Left colon (tissue), 2 donors: ENCODE measurements at places on chromosomes 6 and 20. TPM values are rescaled to one million over a fixed set of nuclear protein-coding genes. Genes with fewer than 3 reads are reported as not detected.

DNA sequence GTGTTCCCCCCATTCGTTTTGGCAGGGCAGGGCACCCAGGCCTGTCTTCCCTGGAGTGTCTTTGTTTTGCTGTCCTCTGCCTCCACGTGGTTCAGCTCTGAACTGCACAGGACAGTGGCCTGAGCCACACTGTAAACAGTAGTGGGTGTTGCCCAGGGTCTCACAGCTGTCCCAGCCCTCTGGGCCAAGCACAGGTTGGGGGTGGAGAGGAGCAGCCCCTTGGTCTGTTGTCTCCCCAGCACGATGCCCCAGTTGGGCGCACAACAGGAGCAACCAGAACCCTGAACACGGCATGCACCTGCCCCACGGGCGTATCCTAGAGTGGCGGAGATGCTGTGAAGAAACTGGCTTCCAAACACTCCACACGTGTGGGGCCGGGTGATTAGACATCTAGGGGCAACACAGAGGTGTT, 14.4 kb downstream of the CCDC167 start:
- no peak for DNase-seq

GRCh38 chr20:3818155-3819151, 1.9 kb upstream of the AP5S1 start:
- DNase-seq: peak; percentile 83

GRCh38 chr6:167403427-167403826, 78.5 kb downstream of the TTLL2 start:
- DNase-seq: no peak

DNA sequence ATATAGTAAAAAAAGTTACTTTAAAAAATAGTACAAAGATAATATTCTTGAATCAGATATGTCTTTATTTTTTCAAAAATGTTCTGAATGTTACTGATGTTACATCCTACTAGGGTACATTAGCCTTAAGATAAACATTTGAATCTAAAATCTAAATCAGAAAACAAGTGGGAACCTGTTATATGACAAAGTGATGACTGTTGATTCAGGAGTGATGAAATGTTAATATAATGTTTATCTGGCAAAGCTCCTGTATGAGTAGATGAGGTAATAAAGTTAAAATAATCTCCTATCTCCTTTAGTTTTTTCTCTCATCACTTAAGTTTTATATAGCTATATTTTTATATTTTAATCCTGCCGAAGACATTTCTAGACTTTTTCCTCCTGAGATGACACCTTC, 4.2 kb downstream of the DOP1A start:
- no peak for DNase-seq

DNA sequence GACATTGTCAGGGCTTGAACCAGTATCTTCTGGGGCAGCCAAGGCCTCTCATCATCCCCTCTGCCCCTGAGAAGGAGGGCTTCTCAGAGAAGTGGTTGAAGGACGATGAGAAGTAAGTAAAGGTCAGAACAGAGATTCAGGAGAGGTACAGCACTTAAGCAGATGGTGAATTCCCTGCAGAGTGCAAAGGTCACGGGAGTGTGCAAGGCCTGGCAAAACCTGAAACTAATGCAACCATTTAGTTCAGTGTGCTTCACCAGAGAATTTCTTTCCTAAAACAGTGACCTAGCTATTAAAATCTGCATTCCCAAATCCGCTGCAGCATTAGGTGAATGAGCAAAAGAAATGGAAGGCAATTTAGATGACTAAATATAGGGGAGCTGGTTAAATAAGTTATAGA, 58.4 kb downstream of the TRERF1 start:
- peak; percentile 27 for DNase-seq

DNA sequence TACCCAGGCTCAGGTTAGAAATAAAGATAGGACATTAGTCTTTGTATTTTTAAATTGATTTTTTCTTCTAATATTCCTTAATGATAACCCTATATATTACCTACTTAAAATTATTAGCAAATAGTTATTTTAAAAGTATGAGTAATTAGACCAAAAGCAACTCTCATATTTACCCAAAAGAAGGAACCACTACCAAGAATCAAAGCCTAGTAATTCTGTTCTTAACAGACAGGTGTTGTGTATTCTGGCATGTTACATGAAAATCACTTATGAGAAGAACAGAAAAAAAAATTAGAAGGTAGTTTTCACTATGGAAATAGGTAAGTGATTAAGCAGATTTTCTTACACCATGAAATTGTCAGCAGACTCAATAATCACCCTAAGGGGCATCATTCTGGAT, 105.1 kb downstream of the ATG5 start:
- no peak for DNase-seq

The MCCD1 gene
- total RNA-seq: not detected

The CD83 gene
- 1.3 TPM for total RNA-seq

GRCh38 chr6:98894810-98895209, 52.9 kb downstream of the FBXL4 start:
- no peak for DNase-seq

DNA sequence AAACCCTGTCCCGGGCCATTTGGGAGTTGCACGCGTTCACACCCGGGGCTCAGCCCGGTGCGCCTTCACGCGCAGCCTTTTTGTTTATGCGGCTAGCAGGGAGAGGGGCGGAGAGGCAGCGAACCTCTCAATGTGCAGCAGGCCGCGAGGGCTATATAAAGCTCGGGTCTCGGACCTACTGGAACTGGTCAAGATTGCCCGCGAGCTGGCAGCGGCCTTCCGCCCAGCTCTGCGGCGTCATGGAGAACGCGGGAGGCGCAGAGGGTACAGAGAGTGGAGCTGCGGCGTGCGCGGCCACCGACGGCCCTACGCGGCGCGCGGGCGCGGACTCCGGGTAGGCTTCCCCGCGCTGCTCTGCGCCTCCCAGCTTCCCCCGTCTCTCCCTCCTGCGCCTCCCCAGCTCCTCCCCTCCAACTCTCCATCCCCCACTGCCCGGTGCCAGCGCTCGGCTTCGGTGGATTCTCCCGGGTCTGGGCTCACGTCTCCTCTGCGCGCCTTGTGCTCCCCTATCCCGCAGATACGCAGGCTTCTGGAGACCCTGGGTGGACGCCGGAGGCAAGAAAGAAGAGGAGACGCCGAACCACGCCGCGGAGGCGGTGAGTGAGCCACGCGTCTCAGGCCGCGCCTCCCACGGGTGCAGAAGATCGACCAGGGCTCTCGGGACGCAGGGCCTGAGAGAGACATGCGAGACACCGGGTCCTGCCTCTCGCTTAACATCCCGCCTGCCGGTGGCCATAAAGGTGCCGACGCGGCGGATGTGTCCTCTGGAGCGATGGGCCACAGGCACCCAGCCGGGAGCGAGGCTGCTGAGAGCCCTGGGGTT, at the start of gene RIPPLY2:
TSS of gene RIPPLY2 (plus strand) at position 183 of the 823 bp plus-strand sequence. CDS start at position 240, 57 bp downstream.
- DNase-seq: peak; percentile 8

DNA sequence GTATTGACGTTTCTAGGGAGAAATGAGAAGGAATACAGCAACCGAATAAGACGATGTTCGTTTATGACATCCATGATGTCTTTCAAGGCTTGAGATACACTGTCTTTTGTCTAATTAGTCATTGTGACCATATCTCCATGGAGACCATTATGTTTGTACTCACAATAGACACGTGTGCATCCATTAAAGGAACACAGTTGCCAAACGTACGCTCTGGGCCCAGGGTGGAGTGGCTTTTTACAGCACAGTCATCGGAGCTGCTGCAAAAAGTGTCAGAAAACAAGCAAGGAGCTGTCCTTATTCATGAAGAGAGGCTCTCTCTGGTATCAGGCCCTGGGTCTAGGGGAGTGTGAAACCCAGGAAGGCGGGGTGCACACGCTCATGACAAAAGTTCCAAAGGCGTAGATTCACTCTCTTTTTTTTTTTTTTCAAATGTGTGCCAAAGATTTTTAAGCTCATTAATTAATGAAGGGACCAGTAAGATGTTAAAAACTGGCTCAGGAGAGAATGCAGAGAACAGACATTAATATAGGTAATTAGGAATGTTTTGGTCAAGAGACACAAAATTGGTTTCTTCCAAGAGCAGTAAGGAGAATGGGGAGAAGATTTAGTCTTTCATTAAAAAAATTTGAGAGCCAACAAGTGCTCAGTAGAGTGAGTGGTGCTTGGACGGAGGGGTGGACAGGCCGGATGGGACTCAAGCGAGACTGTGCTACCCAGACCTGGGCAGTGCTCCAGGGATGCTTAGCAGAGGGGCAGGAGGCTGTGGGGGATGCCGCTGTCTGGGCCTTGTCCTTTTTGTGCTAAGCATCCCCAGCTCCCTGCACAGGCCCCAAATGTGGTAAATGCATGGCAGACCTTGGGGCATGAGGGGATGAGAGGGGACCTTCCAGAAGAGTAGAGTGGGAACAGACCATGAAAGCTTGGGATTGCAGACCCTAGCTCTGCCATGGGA, 34.9 kb upstream of the GTSF1L start:
- no peak for DNase-seq

The HSPA1L gene
- 1.1 TPM for total RNA-seq

DNA sequence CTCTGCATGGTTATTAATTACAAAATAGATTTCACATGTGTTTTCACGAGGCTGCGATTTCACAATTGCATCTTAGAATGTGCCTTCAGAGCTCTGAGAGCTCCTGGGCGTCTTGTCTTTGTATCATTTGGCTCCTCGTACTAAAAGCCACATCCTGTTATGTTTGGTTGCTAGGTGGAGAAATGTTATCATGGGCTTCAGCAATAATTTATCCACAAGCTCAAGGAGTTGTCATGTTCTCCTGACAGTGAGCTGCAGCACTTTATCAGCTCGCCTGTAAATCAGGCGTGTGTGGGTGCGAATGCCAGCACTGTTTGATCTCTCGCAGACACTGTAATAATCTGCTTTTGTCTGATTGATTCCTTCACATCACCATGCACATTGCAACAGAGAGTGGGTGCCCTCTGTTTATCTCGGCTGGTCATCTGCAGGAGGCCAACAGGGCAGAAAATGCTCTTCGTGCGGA, 218.6 kb upstream of the ZFP64 start:
- DNase-seq: no peak

GRCh38 chr6:37433657-37434271, 743 bp downstream of the CMTR1 start:
- DNase-seq: no peak

The PLCB4 gene
- total RNA-seq: 45.3 TPM

DNA sequence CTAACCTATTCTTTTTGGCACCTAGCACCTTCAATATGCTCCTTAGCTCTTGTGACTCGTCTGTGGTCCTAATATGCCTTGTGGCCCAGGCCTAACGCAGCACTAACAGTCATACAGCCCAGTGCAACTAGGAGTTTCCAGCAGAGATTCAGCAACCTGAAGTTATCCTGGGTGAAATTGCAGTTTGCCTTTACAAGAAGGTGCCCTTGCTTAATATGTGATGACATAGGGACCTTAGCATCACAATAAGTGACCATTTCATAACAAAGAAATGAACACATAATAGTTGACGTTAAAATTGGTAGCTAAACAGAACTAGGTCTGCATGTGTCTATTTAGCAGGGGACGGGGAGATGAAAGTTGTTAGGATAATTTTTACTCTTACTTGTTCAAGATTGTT, 10.1 kb downstream of the FIG4 start:
- no peak for DNase-seq

DNA sequence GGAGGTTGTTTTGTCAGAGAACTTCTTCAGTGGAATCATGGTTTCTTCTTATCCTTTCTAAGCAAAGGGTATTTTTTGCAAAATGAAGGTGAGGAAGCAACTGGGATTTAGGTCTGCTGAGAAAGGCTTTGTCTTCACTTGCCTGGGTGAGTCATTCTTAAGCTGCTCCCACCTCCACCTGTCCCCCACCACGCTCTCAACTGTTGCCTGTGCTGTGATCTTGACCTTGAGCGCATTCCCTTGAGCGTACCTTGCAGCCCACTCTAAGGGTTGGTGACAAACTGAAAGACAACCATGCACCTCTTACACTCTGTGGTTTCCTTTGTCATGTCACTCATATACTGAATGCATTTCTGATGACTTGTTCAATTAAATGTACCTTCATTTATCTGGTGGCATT, 641.1 kb downstream of the RNF144B start:
- no peak for DNase-seq

DNA sequence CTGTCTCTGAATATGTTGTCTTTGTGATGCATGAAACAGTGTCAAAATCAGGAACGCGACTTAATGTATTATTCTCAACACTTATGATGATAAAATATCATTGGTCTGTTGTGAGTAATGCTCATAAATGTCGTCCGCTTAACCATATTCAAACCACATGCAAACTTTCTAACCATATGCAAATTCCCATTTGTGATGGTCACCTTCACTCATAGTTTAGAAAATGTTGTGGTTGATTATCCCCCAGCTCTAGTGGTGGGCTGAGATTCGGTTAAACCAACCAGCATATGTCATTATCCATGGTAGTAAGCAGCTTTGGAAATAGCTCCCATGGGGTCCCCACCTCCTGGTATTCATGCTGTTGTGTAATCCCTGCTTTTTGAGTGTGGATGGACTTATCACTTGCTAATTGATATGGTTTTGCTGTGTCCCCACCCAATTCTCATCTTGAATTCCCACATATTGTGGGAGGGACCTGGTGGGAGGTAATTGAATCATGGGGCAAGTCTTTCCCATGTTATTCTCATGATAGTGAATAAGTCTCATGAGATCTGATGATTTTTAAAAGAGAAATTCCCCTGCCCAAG, 360.0 kb upstream of the TSHZ2 start:
- no peak for DNase-seq

The TCP11 gene
- not detected for total RNA-seq

The LTB gene
- total RNA-seq: 0.70 TPM

- no peak for DNase-seq
Measured at GRCh38 chr6:89454300-89454699, 21.3 kb downstream of the ANKRD6 start.

The MYBL2 gene
- 11.7 TPM for total RNA-seq

GRCh38 chr6:38482466-38482865, 157.3 kb downstream of the BTBD9 start:
- DNase-seq: no peak

GRCh38 chr6:95417856-95418255, 159.5 kb upstream of the MANEA start:
- no peak for DNase-seq

- no peak for DNase-seq
Measured at GRCh38 chr6:141685416-141685815, 447.3 kb upstream of the GJE1 start.

DNA sequence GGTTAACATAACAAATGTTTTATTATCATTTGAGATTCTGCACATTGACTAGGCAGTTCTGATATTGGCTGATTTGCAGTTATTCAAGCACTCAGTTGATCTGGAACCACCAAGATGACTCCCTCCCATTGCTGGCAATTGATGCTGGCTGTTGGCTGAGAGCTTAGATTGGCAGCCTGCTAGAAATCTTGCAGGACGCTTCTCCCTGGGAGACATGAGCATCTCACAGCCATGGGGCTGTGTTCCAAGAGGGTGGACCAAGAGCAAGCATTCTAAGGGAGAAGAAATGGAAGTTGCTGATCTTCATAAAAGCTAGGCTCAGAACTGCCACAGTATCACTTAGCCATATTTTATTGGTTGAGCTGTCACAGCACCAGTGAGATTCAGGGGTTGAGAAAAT, 233.4 kb upstream of the ID4 start:
- DNase-seq: no peak

The CST7 gene
- total RNA-seq: 1.8 TPM

GRCh38 chr6:121652223-121652622, 216.8 kb downstream of the GJA1 start:
- no peak for DNase-seq
